ENCODE measurements at places on chromosomes 1 and 21.

- DNase-seq, result no peak
Observed at GRCh38 chr1:63601061-63601460, 7.8 kb downstream of the PGM1 start.

DNA sequence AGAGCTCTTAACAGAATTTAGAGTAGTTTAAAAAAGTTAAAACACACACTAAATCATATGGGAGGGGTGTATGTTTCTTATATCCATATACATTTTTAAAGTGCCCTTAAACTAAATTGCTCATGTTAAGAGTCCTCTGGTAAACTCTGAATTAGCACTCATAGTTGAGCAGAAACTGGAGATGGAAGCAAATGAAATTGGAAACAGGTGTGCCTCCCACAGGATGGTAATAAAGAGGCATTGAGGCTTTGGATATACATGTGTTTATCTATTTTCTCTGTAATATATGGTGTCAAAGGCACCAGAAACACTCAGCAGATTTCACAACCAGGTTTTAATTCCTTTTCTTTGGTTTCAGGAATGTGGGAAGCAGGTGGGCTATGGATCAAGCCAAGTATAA lies 188.6 kb downstream of the HS2ST1 start:
- no peak for DNase-seq

DNA sequence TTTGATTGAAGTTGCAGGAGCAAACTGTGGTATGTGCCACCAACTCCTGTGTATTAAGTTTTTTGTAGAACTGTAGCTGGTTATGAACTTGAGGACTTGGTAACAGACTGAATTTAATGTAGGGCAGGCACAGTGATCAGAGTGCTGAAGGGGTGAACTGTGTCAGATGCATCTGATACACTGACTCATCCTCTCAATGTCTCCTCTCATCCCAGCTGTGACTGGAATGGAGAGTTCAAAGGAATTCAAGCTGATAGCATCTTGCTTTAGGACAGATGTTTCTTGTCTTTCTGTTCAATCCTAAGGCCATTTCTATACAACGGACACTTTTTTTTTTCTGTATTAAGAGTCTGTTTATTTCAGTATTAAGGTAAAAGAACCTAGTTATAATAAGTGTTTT lies 25.0 kb upstream of the GBP1 start:
- no peak for DNase-seq

DNA sequence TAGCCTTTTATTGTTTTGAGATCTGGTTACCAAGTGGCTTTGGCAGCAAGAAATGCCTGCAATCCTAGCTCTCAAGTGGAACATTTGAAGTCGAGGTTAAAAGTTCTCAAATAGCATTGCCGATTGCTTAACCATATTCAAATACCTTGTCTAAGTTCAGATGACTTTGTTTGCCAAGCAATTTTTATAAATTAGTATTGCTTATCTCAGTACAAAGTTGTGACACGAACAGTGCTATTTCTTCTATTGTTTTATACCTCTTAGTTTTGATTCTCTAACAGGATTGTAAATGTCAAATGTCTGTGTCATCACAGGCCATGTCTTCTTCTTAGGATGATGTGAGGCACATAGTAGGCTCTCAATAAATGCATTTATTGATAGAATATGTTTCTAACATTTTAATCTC lies 633.3 kb downstream of the PTPRC start:
- peak; percentile 30 for DNase-seq

DNA sequence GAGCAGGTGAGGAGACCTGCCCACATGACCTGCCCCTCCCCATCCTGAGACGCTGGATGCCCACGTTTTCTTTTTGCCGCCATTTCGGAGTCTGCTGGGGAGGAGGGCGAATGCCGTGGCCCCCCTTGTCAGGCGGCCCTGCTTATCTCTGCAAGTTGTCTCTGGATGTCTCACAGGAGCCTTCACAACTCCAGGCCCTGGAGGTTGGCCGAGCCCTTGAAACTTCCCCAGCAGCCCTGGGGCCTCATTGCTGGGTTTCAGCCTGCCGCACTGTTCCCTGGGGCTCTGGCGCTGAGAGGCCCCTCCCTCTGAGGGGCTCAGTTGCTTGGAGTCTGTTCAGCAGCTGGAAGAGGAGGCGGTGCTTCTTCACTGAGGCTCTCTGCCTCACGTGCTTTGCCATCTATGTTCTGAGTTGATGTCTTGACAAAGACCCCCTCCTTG lies 29.8 kb upstream of the ZBTB21 start:
- DNase-seq, result no peak

DNA sequence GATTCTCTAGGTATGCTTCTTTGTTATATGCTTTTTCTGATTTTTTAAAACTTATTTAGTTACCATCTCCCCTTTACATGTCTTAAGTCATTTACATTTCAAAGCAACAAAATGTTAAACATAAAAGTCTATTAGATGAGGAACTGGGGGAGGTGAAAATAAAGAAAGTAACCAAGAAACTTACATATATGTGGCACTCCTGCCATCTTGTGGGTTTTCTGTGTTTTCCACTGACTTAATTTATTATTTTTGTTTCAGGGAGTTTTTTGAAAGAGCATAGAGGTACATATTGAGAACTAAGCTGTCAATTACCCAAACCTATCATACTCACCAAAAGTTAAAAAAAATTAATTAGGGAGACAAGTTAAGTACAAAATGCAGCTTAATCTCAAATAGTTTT lies 1531.1 kb downstream of the MRPL39 start:
- DNase-seq, result no peak

DNA sequence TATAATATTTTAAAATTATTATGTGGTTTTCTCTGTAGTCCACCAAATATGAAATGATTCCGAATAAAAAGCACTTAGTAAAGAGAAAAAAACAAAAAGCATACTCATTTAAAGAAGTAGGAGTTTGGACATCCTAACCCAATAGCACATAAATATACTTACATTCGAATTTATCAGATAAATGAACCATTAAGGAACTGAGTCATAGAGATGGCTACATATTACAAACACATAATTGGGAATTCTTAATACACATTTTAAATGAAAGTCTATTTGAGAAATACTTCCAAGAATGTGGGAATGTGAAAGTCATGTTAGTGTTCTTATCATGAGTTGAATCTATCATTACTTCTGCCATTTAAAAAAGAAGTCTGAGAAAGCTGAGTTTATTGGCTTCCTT lies 75.0 kb downstream of the USP24 start:
- DNase-seq, result no peak

GRCh38 chr1:244273845-244274619 lies 177.7 kb downstream of the ADSS2 start:
- no peak for DNase-seq

GRCh38 chr1:220045356-220046051 lies 801 bp downstream of the EPRS1 start:
- peak; percentile 41 for DNase-seq

- DNase-seq, result no peak
Observed at GRCh38 chr1:62625415-62625814, 28.1 kb downstream of the ANGPTL3 start.

DNA sequence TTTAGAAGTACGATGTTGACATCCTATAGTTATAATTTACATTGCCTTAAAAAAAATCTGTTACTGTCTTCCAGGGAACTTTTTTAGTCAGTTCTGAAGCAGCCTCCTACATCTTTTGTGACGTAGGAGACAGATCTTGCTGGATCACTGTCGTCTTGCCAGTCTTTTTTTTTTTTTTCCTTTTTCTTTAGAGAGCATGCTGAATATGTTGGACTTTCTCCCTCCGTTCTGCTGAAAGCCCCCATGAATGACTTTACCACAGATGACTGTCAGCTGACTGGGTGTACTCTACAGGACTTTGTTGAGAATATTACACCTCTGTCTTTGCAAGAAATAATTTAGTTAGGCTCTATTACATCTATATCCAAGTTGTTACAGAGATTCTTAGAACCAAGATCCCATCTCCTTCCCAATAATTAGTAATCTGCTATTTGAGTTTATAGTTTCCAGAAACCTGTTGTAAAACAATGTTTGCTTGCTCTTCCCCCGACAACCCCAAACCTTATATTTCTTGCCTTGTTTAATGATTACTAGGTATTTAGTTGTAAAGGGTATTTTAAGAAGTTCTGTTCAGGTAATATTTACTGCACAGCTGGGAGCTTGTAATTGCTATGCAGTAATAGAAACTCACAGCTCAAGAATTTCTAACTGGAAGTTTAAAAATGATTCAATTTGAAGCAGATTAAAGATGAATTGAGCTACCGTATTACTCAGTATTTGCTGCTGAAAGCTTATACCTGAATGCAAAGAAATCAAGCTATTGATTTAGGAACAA lies 61.8 kb downstream of the RASAL2 start:
- DNase-seq, result no peak

GRCh38 chr21:28152732-28153131 lies 839.9 kb downstream of the LTN1 start:
- DNase-seq, result no peak

GRCh38 chr1:113439277-113439670 lies 49.0 kb downstream of the MAGI3 start:
- DNase-seq, result peak; percentile 74

GRCh38 chr1:211638689-211639101 lies 36.7 kb downstream of the NEK2 start:
- DNase-seq, result no peak

DNA sequence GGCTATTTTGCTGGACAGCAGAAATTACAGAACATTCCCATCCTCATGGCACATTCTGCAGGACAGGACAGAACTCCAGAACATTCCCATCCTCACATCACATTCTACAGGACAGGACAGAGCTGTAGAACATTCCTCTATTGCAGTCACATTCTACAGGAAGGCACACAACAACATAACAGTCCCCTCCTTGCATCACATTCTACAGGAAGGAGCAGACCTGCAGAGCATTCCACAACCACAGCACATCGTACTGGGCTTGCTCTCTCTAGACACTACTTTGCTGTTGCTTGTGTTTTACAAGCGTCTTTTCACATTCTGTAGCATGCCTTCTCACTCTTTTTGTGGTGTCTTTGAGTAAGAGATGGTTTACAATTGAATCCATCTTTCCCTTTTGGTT lies 26.8 kb upstream of the ABCB10 start:
- DNase-seq, result no peak

GRCh38 chr1:172390301-172390682 lies 30.2 kb upstream of the C1orf105 start:
- DNase-seq, result no peak

DNA sequence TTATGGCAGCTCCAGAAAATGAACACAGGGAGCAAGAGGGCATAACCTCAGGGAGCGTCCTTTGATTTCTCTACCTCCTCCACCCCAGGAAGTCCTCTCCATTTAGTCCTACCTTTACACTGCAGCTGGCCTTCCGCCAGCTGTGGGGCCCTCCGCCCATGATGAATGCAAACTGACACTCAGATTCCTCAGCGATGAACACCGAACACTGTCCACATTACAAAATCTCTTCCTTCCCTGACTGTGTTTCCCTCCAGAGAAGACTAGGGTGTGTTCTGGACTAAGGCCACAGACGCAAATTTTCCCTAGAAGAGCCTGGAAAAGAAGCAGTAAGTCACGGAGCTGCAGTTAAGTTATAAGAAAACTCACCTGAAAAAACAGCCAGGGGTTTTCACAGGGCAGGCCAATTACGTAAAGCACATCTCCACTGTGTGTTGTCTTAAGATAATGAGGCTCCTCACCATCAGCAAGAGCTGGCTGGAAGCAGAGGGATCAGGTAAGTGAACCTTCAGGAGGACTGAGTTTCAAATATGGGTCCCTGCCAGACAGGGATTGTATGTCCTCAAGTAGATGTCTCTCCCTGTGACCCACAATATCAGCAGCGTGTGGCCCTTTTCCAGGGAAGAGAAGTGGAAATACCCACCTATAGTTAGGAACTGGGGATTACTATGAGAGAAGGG lies 46.3 kb upstream of the ATP1B1 start:
- peak; percentile 89 for DNase-seq

GRCh38 chr1:25027822-25028586 lies 97.9 kb upstream of the RUNX3 start:
- DNase-seq, result no peak

DNA sequence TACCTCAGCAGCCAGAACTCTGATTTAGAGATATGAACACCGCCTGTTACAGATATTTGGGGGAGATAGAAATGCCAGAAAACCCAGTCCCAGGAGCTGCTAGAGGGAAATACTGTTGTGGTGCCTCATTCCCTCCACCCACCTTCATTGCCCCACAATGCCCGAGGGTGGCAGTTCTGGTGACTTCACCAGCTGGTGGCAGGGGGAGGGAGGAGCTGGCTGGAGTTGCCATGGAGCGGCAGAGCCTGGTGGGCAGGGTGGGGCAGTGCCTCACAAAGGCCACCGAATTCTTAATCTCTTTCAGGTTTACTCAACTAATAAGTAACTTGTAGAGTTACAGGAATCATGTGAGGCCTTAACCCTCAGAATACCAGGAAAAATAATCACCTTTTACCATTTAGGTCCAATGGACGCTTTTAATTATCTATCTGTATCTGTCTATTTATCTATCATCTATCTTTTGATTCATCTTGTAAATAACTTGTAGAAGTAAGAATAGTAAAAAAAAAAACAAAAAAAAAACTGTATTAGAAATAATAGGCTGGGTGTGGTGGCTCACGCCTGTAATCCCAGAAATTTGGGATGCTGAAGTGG lies 11.7 kb upstream of the S100A11 start:
- peak; percentile 97 for DNase-seq

DNA sequence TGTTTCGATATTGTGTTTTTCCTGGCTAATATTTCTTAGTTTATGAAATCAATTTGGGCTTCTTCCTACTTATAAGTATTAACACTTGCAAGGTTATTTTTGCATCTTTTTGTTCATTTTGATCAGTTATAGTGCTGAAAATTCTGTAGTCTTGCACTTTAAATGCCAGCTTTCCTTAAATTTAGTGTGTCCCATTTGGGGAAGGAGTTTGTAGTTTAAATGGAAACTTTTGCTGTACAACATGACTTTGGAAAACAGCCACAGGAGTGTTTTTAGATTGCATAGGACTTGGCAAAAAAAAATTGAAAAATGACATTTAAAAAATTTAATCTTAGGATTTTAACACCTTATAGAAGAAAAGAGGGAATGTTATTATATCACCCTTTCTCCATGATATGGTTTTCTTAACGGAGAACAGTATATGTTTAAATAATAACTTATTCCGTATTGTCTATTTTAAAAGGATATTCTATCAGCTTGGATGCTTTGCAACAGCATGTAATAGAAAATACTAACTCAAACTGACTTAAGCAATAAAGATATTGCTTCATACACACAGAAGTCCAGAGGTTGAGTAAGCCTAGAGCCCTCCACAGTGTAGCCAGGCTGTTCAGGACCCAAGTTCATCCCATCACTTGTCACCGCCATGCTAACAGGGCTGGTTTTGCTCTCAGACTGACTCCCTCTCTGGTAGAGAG lies 53.8 kb downstream of the LYPLAL1 start:
- DNase-seq, result no peak

Measured in HT-29 (cell line).